ENCODE measurements at places on chromosomes 13 and 19.

DNA sequence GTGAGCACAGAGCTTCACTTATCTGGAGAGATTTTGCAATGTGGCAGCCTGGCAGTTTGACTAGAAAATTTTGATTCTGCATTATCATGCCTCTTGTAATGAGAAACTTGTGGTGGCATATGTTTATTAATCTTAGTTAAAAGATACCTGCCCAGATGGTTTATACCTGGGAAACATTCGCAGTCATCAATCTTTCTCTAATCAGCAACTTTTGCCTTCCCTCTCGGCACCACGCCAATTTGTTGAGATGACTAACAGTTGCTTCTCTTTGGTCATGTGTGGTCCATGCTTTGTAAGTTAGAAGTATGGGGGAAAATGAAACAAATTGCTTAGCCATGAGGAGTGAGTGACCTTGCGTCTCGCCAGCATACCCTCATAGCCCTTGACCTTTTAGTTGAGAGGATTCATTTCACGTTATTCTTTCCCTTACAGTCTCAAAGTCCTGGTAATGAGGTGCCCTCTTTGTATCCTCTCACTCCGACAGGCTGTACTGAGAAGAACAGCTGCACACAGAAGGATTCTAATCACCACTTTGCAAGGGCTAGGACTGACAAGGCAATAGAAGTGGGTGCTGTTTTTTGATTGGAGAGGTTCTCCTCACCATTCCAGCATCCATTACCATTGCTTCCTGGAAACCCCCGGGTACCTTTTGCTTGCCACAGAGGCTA, 201.4 kb downstream of the OXGR1 start:
- no peak for DNase-seq

- DNase-seq: no peak
Observed at GRCh38 chr19:54209058-54209810, 8.6 kb downstream of the RPS9 start.

DNA sequence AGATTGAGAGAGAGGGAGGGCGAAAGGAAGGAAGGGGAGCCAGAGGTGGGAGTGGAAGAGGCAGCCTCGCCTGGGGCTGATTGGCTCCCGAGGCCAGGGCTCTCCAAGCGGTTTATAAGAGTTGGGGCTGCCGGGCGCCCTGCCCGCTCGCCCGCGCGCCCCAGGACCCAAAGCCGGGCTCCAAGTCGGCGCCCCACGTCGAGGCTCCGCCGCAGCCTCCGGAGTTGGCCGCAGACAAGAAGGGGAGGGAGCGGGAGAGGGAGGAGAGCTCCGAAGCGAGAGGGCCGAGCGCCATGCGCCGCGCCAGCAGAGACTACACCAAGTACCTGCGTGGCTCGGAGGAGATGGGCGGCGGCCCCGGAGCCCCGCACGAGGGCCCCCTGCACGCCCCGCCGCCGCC, at the start of gene TNFSF11:
TSS of gene TNFSF11 (plus strand) at position 142 of the 400 bp plus-strand sequence. CDS start at position 294, 152 bp downstream.
- DNase-seq: no peak

DNA sequence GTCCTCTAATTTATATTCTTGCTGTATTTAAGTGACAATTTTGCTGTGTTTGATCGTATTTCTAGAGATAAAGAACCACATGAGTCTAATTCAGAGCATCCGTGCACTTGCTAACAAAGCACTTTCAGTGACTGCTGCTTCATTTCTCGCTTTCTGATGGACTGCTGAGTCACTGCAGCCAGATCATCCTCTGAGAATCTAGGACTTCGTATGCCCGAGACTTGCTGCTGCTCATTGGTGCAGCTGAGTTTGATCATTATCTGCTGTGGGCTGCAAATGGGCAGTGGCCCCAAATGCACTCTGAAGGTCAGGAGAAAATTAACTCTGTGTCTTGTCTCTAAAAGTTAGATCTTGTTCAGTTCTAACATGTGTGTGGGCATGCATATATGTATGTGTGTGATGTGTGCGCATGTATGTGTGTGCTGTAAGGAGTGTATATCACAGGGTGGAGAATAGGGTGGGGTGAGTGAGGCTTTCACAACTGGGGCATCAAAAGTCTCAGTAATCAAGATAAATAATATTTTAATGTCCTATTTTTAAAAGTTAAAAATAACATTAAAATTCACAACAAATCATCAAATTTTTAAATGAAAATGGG, 342.6 kb downstream of the MTUS2 start:
- DNase-seq: peak; percentile 7

GRCh38 chr13:53844473-53845146, 816.0 kb downstream of the OLFM4 start:
- no peak for DNase-seq

- DNase-seq: peak; percentile 82
Observed at GRCh38 chr19:7799640-7800355, 30.2 kb upstream of the EVI5L start.

DNA sequence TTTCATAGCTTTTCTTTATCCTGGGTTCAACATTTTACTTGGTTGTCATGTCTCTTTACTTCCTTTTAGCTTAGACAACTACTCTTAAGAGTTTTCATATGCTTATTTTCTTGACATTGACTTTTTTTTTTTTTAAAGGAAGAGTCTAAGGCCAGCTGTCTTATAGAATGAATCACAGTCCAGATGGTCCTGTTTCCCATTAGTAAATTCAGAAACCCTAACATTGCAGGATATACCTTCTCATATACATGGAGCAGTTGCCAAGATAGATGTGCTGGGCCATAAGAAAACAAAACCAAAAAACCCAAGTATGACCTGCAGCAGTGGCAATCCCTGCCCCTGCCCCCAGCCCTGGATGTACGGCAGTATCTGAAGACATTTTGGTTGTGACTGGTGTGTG, 72.8 kb downstream of the COG3 start:
- no peak for DNase-seq

GRCh38 chr19:22052644-22053013, 345 bp downstream of the ZNF257 start:
- no peak for DNase-seq

GRCh38 chr13:97369261-97369893, 64.6 kb upstream of the RAP2A start:
- DNase-seq: no peak

DNA sequence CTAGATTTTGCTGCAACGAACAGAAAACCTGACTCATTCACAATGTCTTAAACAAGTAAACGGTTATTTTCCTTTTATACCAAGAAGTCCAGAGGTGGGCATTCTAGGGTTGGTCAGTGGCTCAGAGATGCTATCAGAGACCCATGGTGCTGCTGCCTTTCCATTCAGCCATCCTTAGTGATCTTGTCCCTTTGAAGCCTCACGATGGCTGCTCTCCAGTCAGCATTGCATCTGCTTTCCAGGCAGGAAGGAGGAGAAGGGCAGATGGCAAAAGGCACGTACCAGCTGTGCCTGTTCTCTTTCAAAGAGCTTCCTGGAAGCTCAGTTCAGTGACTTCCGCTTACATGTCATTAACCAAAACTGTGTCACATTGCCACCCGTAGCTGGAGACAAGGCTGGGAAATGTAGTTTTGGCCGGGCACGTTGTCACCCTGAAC, 30.1 kb downstream of the WDFY2 start:
- DNase-seq: no peak

DNA sequence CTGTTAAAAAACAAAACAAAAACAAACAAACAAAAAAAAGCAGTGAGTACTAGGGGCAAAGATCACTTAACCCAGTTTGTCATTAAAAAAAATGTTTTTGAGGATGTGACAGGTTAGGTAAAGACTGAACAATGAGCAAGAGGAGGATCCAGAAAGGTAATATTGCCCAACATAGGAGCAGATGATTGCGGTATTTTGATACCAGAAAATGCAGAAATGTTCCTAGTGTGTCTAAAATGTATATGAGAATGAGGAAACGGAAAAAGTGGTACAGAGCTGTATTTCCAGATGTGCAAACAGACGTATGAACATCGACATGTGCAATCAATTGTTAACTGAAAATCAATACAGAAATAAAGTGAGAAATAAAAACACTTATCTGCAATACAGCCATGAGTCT, 4.9 kb upstream of the LILRA4 start:
- DNase-seq: no peak

- no peak for DNase-seq
Observed at GRCh38 chr19:3268763-3269162, 44.3 kb downstream of the CELF5 start.

DNA sequence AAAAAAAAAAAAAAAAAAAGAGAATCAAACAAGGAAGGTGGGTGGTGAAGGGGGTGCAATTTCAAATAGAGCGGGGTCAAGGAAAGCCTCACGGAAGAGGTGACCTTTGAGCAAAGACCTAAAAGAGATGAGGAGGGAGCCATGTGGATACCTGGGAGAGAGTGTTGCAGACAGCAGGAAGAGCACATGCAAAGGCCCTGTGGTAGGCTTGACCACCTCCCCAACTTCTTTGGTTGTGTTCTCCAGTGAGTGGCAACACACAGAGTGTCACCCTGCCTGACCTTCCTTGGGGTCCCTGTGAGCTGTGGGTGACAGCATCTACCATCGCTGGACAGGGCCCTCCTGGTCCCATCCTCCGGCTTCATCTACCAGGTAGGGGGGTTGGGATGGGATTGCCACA, 11.4 kb downstream of the PALM3 start:
- DNase-seq: no peak

GRCh38 chr13:57724486-57725272, 93.1 kb downstream of the PCDH17 start:
- no peak for DNase-seq

GRCh38 chr19:16372065-16372915, 47.7 kb downstream of the KLF2 start:
- no peak for DNase-seq

- DNase-seq: no peak
Observed at GRCh38 chr19:57249329-57249728, 8.9 kb downstream of the ZNF805 start.

GRCh38 chr13:98143601-98144026, 720 bp downstream of the FARP1 start:
- no peak for DNase-seq

GRCh38 chr19:11226716-11227166, 12.7 kb upstream of the ANGPTL8 start:
- DNase-seq: no peak

GRCh38 chr19:57231686-57232085, 863 bp downstream of the AURKC start:
- DNase-seq: no peak

GRCh38 chr13:52849291-52850071, 1.0 kb upstream of the PCDH8 start:
- DNase-seq: no peak

DNA sequence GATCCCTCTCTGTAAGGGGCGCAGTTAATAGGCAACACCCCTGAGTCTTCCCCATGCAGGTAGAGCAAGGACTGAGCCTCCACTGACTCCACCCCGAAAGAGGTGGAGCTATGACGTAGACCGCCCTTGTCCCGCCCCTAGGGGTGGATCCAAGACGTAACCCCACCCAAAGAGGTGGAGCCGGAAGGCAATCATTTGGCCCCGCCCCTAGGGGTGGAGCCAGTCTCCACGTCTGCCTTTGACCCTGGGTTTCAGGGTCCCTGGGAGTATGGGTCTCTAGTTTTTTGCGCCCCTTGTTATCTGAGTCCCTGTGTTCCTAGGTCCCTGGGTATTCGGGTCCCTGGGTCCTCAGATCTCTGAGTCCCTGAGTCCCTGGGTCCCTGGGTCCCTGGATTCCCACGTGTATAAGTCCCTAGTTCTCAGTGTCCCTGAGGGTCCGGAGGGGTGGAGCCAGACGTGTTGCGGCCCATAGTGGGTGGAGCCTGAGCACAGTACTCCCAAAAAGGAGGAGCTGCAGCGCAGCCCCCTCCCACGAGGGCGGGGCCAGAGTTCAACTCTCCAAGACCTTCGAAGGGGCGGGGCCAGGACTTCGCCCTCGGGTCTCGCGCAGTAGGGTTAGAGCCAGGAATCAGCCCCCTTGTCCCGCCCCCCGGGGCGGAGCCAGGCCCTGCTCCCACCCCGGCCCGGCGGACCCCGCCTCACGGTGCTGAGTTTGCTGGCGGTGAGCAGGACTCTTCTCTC, 5.3 kb downstream of the DENND1C start:
- peak; percentile 37 for DNase-seq

DNA sequence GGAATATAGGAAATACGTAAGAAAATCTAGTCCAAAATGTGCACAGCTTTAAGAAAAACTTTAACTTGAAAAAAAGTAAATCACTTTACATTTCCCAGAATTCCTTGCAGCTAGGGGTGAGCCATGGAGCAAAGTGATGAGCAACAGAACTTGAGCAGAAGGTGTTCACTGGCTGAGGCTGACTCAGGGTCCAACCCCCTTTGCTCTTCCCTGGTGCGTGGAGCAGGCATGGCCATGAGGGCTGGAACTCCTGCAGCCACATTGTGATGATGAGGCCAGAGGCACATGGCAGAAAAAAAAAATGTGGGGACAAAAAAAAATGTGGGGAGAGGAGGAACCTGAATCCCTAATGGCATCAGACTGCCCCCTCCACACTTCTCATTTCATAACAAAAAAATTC, 9.9 kb upstream of the PLA2G4C start:
- no peak for DNase-seq

- no peak for DNase-seq
Observed at GRCh38 chr13:41944635-41945397, 16.1 kb downstream of the VWA8 start.

- DNase-seq: peak; percentile 32
Observed at GRCh38 chr19:8366961-8367326, 3.0 kb downstream of the ANGPTL4 start.

GRCh38 chr19:4507150-4507452, 11.2 kb downstream of the PLIN4 start:
- DNase-seq: no peak

GRCh38 chr19:50909240-50910070, 1.7 kb downstream of the KLK4 start:
- DNase-seq: no peak

- DNase-seq: no peak
Observed at GRCh38 chr13:29319451-29319850, 276.0 kb downstream of the SLC7A1 start.

- DNase-seq: no peak
Observed at GRCh38 chr19:46892252-46893179, 31.7 kb downstream of the ARHGAP35 start.

DNA sequence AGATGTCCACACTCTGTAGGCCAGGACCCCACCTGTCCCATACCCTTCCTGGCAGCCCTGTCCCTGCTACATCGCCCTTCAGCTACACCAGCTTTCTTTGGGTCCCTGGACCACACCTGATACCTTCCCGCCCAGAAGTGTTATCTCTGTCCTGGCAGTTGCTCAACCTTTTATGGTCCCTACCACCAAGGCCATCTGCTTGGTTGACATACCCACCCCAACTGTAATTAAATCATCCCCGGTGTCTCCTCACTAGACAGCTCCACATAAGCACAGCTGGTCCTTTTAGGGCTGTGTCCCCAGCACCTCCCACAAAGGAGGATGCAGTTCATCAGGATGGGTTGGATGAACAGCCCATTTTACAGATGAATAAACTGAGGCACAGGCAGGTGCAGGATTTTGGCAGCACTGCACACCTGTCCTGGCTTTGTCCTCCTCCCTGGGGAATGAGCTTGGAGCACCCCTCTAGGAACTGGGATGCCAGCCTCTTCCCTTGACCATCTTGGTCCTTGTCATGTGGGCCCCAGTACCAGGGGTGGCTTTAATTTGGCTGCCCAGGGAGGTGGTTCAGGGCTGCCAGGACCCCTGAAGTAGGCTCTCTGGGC, 12.9 kb downstream of the NACC1 start:
- no peak for DNase-seq

- DNase-seq: peak; percentile 8
Observed at GRCh38 chr19:38319421-38320258, at the start of gene KCNK6. KCNK6 (plus strand) TSS chr19:38319845; CDS start chr19:38319951, 106 bp downstream.
